ENCODE measurements at places on chromosomes 6 and 20. TPM values are rescaled to one million over a fixed set of nuclear protein-coding genes. Genes with fewer than 3 reads are reported as not detected.

Gene BPIFB6
- total RNA-seq = not detected

Gene TMEM151B
- not detected for total RNA-seq

Gene DDX27
- total RNA-seq = 18.4 TPM

Gene LAMA2
- 154 TPM for total RNA-seq

Gene VWA7
- not detected for total RNA-seq

Gene TSBP1
- total RNA-seq = not detected

Gene COL11A2
- total RNA-seq = under 0.01 TPM

Gene SCAND1
- 121 TPM for total RNA-seq

Gene IL17A
- total RNA-seq = not detected

Gene AHCY
- 121 TPM for total RNA-seq

Gene HMGCLL1
- total RNA-seq = not detected

Gene PRSS35
- 2.4 TPM for total RNA-seq

Gene SOX12
- 19.7 TPM for total RNA-seq

Gene GGTLC1
- total RNA-seq = not detected

Gene ELOVL4
- 7.7 TPM for total RNA-seq

Gene CDK5RAP1
- 15.4 TPM for total RNA-seq

Gene MLIP
- total RNA-seq = 1.3 TPM

Gene CST7
- total RNA-seq = not detected

Gene HRH3
- total RNA-seq = not detected

Gene SAMD5
- 1.3 TPM for total RNA-seq

Gene BTN1A1
- total RNA-seq = not detected

Gene DEFB124
- 2.1 TPM for total RNA-seq

Gene RSPO3
- total RNA-seq = 1.5 TPM

Gene FOXF2
- total RNA-seq = 4.5 TPM

Gene CNR1
- total RNA-seq = 8.3 TPM

Gene SAPCD1
- total RNA-seq = 2.8 TPM

Gene KIF25
- total RNA-seq = not detected

Gene EPB41L1
- total RNA-seq = 28.2 TPM

Gene CRISP3
- total RNA-seq = not detected

Gene RUNX2
- 6.3 TPM for total RNA-seq

Gene DYNLT1
- 104 TPM for total RNA-seq

Gene PRR18
- not detected for total RNA-seq

Gene KCNK5
- not detected for total RNA-seq

Gene HLA-DQA1
- total RNA-seq = not detected

All from pericardium fibroblast (primary cell).